ENCODE measurements at places on chromosomes 12 and 14.

DNA sequence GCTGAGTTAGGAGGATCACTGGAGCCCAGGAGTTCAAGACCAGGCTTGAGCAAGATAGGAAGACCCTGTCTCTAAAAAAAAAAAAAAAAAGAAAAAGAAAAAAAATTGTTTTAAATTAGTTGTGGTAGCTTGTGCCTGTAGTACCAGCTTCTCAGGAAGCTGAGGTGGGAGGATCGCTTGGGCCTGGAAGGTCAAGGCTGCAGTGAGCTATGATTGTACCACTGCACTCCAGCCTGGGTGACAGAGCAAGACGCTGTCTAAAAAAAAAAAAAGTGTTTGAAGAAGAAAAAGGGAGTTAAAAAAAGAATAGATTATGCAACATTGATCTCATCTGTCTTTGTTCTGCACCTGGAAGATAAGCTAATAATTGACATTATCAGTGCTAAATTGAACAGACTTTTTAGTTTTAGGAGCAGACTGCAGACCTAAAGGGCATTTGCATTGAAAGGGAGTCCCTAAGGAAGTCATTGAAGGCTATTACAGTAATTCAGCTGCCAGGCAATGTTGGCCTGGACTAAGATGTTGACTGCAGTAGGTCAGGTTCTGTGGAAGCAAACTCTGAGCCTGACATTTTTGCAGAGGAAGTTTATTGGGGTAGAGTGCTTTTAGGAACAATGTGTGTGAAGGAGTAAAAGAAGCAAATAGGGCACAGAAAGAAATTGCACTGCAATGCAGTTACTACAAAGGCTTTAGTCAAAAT, 215.8 kb downstream of the PCNX1 start:
- DNase-seq, result no peak

- DNase-seq, result no peak
Measured at GRCh38 chr14:32022938-32023466, 54.1 kb upstream of the ARHGAP5 start.

DNA sequence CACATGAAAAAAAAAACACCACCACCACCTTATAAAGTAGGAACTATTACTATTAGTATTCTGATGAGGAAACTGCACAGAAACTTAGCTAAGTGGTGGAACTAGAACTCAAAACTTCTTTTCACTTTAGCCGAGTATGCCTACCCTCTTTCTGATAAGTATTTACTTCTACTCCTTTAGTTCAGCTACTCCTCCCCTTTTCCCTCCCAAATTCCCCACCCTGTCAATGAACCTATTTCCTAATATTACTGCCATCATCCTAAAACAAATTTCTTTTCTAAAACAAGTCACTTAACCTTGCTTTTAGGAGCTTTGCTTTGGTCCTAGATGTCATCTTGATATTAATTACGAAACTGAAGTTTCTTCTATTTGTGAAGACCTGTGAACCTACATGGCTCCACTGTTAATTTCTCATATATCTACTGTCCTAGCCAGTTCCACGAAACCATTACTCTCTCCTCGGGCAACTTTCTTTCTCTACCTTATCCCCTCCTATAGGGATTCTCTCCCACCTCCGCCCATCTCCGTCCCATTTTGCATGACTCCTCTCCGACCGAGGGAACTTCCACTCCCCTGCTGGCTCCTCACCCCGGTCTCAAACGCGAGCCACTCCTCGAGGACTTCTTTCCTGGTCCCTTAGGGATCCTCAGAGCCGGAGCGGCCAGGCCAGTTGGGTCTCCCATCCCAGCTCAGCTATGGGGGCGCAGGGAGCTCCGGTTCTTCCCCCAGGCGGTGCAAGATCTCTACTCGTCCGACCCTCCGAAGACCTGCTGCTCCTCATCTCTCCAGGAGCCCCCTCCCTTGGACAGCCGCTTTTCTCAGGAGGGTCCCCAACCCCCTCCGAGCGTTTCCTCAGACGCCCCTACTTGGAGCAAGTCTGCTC, 1.1 kb downstream of the NUMB start:
- no peak for DNase-seq

DNA sequence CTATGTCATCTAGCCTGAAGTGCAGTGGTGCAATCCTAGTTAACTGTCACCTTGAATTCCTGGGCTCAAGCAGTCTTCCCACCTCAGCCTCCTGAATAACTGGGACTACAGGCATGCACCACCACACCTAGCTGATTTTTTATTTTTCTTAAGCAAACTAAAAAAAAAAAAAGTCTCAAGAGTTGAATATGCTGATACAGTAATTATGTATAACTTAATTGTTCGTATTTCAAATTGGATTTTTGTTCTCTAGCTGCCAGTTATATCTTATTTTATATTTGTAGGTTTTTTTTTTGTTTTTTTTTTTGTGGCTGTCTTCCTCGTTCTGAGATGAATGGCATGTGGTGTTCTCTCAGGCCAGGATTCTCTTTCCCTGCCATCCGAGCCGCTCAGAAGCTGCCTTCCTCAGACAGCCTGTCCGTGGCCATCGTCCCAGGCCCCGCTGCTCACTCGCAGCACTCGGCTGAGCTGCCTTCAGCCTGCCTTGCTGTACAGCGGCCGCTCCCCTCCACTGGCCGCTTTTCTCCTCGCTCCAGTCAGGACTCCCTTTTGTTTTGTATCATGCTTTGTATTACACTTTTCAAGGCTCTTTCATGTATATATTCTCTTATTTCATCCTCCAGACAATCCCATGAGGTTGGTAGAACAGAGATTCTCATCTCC, 53.3 kb downstream of the WDR20 start:
- DNase-seq, result no peak

DNA sequence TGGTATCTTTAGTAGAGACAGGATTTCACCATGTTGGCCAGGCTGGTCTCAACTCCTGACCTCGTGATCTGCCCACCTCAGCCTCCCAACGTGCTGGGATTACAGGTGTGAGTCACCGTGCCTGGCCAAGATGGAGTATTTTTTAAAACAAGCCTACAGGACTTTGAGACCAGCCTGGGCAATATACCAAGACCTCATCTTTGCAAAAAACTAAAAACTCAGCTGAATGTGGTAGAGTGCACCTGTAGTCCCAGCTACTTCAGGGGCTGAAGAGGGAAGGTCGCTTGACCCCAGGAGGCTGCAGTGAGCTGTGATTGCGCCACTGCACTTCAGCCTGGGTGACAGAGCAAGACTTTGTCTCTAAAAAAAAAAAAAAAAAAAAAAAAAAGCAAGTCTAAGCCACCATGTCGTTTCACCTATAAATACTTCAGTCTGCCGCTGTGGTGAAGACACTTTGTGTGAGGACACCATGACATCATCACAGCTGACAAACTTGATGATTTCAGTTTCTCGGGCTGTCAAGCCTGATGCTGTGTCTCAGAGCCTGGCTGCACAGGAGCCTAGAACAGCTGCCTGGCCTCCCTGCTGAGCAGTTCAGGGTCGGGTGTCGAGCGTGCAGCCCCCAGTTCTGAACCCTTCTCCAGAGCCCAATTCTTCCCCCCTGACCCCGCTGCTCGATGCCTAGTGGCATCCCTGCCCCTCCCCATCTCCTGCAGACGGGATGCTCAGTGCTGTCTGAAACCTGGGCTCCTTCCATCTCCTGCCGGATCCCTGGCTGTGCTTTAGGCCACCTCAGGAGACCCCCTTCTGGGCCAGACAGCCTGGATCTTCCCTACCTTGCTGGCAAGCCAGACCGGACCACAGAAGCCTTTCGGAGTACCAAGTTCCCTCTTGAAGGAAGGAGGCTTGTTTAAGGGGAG, 119.2 kb upstream of the EVL start:
- DNase-seq, result no peak

DNA sequence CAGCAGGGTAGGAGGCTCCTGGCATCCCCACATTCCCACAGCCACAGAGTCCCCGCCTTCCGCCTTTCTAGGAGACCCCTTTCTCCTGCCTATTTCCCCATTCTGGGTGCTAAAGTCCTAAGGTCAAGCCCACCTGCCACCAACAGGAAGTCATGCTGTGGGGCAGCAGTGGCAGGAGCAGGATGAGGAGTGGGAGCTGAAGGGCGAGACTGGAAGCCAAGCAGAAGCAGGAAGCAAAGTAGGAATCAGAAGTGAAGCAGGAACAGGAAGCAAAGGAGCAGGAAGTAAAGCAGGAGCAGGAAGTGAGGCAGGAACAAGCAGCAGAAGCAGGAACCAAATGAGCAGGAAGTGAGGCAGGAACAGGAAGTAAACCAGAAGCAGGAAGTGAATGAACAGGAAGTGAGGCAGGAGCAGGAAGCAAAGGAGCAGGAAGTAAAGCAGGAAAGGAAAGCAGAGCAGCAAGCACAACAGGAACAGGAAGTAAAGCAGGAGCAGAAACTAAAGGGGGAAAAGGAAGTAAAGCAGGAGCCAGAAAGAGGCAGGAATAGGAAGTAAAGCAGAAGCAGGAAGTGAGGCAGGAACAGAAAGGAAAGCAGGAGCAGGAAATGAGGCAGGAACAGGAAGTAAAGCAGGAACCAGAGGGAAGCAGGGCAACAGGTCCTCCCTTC, 38.3 kb upstream of the RIMBP2 start:
- no peak for DNase-seq

GRCh38 chr14:97113339-97113738, 316.2 kb downstream of the VRK1 start:
- DNase-seq, result no peak

DNA sequence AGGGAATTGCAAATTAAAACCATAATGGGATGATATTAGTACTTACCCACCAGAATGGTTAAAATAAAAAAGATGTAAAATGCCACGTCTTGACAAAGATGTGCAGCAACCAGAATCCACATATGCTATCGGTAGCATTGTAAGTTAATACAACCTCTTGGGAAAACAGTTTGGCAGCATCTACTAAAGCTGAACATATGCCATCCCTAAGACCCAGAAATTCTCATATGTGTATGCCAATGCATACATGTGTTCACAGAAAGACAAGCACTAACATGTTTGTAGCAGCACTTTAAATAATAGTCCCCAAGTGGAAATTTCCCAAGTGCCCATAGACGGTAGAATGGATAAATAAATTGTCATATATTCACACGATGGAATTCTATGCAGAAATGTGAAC, 28.3 kb upstream of the SLC5A8 start:
- DNase-seq, result no peak

GRCh38 chr12:5163661-5164060, 120.0 kb downstream of the KCNA5 start:
- DNase-seq, result no peak

GRCh38 chr12:82961835-82962234, 275.1 kb downstream of the TMTC2 start:
- no peak for DNase-seq
